ENCODE measurements at places on chromosomes 13 and 19.
A peak's percentile ranks its signal among the peaks of the same experiment; 100 is the strongest.

DNA sequence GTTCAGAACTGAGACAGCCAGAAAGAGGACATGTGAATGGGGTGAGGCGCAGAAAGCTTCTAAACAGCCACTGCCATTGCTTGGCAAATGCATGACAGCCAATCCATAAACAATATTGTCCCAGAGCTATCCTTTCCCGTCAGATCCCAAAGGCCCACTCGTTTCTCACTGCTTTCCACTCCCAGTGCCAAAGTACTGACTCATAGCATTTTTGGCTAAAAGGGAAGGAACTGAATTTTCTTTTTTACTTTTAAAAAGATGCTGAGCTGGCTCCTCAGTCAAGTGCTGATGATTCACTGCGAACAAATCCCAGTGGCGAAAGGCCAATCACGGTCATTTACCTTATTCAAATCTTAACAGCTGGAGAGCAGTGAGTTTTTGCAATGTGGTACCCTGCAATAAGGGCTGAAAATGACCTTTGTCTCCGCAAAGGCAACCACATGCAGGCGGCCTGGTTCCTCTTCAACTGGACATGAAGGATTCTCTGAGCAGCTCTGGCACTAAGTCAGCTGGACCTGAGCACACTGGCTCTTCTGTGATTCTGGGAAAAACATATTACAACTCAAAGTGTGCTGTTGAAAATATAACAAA is 151.7 kb downstream of the DCLK1 start:
- DNase-seq, result peak; percentile 62

- no peak for DNase-seq
These were observed 607 bp downstream of the PLEKHJ1 start for GRCh38 chr19:2235381-2236063.

DNA sequence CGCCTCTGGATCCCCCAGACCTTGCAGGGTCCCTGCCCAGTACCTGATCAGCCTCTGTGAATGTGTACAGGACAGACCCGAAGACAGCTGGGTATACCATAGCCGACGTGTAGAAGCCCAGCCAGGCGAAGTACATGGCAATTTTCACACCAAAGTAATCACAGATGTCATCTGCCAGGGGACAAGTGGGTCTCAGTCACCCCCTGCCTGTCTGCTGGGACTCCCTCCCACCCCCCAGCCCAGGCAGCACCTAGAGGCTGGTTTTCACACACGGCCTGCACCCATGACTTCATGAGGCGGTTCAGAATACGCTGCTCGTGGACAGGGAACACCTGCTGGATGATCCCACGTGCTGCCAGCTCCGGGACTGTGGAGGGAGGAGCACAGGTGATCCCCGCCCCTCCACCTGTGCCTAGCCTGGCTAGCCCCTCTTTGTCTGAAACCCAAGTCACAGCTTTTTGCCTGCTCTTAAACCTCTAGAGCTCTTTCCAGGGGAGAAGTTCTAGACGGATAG is 3.6 kb downstream of the ANO8 start:
- DNase-seq, result no peak

DNA sequence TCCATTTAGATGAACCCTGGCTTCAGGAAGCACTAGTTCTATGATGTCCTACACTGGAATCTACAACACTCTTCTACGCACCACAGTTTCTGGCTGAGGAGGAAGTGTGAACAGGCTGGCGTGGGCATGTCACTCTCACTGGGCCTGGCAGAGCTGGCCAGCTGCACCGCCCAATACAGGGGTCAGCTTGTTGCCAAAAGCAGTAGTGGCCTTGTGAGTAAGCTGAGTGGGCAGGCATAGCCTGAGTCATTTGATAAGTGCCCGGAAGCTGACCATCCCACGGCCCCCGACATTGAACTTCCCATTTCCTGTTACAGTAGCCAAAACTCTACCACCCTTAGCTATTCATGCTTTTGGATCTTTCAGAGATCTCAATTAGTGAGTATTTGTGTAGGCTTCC is 240.9 kb upstream of the SERP2 start:
- no peak for DNase-seq

DNA sequence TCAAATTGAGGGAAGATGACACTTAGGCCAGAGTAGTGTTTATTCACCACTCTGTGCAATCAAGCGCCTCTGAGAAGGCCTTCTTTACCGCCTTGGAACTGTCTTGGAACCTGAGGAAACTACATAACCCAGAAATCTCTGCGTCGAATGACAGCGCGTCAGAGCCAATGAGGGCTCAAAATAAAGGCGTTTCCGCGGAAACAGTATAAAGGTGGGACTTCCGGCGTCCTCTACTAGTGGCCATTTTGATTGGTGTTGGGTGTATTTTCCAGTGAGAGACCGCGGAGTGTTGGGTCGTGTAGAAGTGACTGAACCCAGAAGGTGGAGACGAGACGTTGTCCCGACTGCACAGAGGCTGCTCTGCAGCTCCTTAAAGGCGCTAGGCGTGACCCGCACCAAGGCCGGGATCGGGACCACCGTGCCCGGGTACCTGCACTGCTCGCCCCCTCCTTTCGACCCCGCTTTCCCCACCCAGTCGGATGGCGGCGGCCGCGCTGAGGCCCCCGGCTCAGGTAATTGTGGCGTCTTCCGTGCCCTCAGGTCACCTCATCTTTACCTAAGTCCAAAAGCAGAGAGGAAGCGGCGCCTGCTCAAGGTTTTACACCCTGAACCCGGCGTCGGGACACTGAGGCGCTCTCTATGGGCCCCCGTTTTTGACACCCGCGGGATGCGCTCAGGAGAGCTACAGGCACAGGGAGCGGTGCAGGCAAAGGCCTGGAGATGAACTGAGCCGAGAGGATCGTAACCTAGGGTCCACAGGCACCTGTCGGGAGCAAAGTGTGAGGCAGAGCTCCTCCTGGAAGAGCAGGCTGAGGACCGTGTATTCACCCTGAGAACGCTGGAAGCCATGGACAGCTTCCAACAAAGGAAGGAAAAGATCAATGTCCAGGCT is at the start of gene ZNF776:
Gene ZNF776 (plus strand): TSS at position 236 of the 892 bp plus-strand sequence. CDS start 244 bp downstream, at position 480.
- peak; percentile 90 for DNase-seq

DNA sequence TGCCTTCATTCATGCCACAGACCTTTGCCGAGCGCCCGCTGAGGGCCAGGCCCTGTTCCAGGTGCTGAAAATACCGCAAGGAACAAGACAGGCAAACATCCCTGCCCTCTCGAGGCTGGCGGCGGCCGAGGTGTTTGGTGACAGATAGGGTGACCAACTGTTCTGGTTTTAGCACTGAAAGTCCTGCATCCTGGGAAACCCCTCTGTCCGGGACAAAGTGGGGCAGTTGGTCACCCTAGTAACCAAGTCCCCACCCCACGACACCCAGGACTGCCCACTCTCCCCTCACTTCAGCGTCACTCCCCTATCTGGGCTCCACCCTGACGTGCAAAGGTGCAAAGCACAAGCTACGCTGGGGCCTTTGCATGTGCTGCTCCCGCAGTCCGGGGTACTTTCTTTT is 17.3 kb downstream of the ZBTB7A start:
- no peak for DNase-seq

- no peak for DNase-seq
These were observed 5.5 kb upstream of the ENOX1 start for GRCh38 chr13:43792076-43792881.

GRCh38 chr13:107252428-107252827 is 684.5 kb upstream of the ARGLU1 start:
- no peak for DNase-seq

GRCh38 chr19:34269968-34270621 is 15.7 kb downstream of the GARRE1 start:
- peak; percentile 25 for DNase-seq

DNA sequence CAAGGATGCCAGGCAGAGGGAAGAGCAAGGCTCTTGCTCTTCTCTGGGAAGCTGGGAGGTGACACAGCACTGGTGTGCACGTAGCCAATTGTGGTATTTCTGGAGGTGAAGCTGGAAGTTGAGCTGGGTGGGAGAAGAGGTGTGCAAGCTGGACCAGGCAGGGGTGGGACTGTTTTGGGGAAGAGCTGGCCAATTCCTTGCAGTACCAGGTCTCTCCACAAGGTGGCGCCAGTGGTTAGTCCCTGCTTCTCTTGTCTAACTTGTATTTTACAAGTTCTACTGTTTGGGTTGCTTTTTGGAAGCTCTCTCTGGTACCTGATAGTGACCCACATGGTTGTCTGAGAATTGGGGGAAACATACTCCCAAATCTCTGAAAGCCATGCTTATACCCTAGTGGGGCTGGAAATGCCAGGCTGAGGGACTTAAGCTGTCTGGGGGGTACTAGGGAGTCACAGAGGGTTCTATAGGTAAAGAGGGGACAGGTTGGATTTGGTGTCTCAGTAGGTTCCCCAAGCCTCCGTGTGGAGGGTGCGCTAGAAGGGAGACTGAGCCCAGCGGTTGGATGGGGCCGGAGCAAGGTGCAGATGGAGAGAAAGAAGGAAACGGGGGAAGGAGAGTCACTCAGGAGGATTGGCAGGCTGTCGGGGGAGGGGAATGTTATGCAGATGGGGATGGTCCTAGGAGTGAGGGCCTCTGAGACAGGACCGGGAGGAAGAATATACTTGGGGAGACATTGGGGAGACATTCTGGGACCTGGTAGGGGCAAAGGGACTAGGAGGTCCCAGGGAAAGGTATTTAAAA is 3.0 kb downstream of the HPN start:
- DNase-seq, result peak; percentile 79

- no peak for DNase-seq
These were observed 98.8 kb upstream of the CACNA1A start for GRCh38 chr19:13604902-13605586.

GRCh38 chr13:31175847-31176532 is 14.3 kb upstream of the HSPH1 start:
- no peak for DNase-seq

- no peak for DNase-seq
These were observed 40.6 kb downstream of the DPF1 start for GRCh38 chr19:38183251-38183897.

GRCh38 chr19:14496029-14496833 is at the start of gene GIPC1:
GIPC1 (minus strand) TSS chr19:14496127; CDS start chr19:14482976, 13,151 bp downstream.
- DNase-seq, result peak; percentile 97

DNA sequence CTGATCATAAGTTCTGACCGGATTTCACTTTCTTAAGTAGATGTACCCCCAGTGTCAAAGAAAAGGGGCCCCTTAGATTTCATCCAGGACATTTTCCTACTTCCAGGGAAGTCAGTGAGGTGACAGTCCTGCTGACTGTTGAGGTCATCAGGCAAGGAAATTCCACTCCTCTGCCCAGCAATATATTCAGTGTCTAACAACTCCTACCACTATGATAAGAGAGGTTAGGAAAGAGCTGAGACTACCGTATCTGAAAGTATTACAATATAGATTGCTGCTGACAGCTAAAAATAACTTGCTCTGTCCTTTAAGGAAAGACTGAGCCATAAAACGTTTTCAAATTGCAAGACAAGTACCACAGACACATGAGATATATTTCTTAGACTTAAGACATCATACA is 325.1 kb downstream of the EFNB2 start:
- no peak for DNase-seq

DNA sequence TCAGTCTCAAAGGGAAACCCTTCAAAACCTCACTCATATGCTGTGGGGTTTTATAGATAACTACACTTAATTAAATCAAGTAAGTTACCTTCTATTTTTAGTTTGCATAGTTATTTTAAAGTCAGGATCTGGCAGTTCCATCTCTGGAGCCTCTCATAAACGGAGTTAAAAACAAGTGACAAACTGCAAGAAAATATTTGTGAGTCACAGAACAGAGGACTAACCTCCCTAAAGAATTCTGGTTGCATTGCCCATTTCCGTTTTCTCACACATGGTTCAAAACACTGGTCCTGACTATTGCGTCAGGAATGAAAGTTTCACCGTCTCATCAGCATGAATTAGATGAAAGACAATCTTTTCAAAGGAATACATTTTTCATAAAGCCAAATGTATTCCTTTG is 10.6 kb downstream of the RXFP2 start:
- DNase-seq, result peak; percentile 35

Measured in urothelium cell line (cell line).